ENCODE measurements at places on chromosomes 12 and 14. TPM values are rescaled to one million over a fixed set of nuclear protein-coding genes. Genes with fewer than 3 reads are reported as not detected.

Gene NOVA1
- polyA plus RNA-seq, result 32.6 TPM

- DNase-seq, result no peak
These were observed 40.8 kb upstream of the DCD start for GRCh38 chr12:54689034-54689372.

GRCh38 chr12:6452245-6452943 is 552 bp downstream of the TAPBPL start:
- no peak for DNase-seq

GRCh38 chr12:109625131-109625559 is 51.6 kb downstream of the MVK start:
- no peak for DNase-seq

DNA sequence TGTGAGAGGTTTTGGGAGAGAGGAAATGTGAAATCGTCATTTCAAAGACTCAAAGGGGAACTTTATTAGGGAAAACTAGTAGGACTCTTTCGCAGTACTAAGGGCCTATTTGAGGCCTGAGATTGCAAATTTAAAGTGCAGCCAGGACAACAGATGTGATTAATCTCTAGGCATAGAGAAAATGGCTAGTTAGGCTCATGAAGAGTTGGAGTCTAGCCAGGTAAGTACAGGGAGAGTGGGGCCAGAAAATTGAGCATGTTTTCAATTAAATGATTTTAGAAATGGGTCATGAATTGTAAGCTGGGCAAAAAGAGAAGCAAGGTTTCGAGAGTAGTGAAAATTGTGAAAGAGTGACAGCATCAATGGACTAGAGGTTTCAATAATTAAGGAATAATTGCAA is 91.9 kb upstream of the LMNTD1 start:
- no peak for DNase-seq

DNA sequence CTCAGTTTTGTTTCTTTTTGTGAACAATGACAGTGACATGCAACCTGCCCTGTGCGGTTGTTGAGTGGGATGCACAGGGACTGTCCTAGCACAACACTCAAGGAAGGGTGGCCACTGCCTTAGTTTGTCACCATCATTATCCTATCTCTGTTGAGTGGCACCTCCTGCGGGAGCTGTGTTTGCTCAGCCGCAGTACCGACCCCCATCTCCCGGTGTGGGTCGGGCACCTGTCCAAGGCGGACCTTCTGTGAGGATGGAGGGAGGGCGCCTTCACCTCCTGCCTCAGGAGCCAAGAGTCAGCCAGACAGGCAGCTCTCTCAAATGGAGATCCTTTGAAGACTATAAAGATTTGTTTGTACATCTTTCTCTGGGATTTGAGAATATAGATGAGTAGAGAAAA is 142.1 kb downstream of the TSPAN9 start:
- DNase-seq, result no peak

All from left renal pelvis (tissue), 4 donors.